ENCODE measurements at places on chromosomes 3 and 15. TPM values are rescaled to one million over a fixed set of nuclear protein-coding genes. Genes with fewer than 3 reads are reported as not detected.

RYK gene
- 17.6 TPM for total RNA-seq

SCAMP5 gene
- total RNA-seq, result 0.19 TPM

ETV5 gene
- total RNA-seq, result 0.74 TPM

CFAP100 gene
- total RNA-seq, result not detected

ZBED2 gene
- 610 TPM for total RNA-seq

IQCF2 gene
- total RNA-seq, result not detected

CSPG5 gene
- total RNA-seq, result 0.29 TPM

TTLL13 gene
- 0.55 TPM for total RNA-seq

SOX14 gene
- total RNA-seq, result not detected

PSTPIP1 gene
- total RNA-seq, result 164 TPM

IL17RD gene
- 0.02 TPM for total RNA-seq

NPAP1 gene
- not detected for total RNA-seq

ROPN1 gene
- total RNA-seq, result not detected

CCR9 gene
- total RNA-seq, result not detected

P2RY13 gene
- not detected for total RNA-seq

CCDC39 gene
- total RNA-seq, result not detected

CNTN4 gene
- not detected for total RNA-seq

GLCE gene
- total RNA-seq, result 4.4 TPM

Measured in activated CD4-positive, alpha-beta memory T cell treated with anti-CD3 and anti-CD28 coated beads for 36 hours (primary cell).